ENCODE measurements at places on chromosomes 16 and 17.

DNA sequence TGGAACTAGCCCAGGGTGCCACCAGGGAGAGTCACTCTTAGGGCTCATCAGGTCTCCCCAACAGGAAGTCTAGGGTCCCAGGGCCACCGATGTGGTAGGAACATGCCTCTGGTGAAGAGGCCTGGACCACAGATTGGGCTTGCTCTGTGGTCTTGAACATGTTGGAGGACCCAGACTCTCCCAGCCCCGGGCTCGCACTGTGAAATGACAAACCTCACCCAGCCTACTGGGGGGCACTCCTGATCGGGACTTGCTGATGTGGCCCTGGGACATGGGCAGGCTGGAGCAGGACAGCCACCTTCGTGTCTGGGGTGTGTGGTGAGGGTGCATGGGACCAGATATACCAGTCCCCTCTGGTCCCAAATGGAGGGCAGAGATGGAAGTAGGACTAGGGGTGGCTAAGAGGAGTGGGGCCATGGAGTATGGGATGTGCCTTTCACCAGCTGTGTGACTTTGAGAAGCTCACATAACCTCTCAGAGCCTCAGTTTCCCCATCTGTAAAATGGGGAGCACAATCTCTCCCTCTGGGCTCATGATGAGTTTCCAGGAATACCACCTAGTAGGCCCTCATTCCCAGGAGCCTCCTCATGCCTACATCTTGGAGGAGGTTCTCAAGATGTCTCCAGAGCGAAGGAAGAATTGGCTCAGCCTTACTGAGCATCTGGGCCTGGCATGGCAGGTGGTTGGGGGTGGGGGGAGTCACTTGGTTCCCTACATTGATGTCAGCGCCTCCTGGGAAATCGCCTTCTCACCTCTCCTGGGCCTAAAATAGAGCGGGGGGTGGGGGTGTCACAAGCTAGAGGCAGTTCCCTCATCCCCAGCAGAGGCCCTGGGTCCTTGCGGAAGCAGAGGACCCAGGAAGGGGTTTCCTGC is 1.5 kb upstream of the ADAM11 start:
- DNase-seq = no peak

DNA sequence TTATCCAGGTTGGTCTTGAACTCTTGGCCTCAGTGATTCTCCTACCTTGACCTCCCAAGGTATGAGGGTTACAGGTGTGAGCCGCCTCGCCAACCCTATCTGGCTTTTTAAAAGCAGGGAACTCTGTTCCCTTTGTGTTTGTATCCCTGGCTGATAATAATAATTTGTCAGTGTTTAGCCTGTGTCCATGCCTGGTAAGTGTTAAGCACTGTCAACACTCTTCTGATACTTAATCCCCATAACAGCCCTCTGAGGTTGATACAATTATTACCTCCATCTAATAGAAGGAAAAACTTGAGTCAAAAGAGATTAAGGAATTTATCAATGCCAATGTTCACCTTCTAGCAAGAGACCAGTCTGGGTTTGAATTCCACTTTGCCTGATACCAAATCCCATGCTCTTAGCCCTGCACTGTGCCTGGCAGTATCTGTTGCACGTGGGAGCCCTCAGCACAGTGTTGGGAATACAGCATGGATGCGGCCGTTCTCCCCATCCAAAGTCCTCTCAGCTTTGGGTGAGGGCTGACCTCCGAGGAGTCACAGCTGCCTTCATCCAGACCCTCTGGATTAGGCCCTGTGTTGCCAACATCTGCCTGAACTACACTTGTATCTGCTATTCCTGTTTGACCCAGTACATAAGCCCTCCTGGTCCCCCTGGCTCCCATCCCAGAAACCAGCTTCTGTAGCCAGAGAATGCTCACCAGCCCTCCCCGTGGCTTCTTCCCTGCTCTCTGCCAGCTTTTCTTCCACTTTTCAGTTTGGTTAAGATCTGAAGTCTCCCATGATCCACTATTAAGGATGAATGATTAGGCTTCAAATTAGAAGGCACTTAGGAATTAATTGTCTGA is 335.6 kb upstream of the ASIC2 start:
- DNase-seq = no peak

DNA sequence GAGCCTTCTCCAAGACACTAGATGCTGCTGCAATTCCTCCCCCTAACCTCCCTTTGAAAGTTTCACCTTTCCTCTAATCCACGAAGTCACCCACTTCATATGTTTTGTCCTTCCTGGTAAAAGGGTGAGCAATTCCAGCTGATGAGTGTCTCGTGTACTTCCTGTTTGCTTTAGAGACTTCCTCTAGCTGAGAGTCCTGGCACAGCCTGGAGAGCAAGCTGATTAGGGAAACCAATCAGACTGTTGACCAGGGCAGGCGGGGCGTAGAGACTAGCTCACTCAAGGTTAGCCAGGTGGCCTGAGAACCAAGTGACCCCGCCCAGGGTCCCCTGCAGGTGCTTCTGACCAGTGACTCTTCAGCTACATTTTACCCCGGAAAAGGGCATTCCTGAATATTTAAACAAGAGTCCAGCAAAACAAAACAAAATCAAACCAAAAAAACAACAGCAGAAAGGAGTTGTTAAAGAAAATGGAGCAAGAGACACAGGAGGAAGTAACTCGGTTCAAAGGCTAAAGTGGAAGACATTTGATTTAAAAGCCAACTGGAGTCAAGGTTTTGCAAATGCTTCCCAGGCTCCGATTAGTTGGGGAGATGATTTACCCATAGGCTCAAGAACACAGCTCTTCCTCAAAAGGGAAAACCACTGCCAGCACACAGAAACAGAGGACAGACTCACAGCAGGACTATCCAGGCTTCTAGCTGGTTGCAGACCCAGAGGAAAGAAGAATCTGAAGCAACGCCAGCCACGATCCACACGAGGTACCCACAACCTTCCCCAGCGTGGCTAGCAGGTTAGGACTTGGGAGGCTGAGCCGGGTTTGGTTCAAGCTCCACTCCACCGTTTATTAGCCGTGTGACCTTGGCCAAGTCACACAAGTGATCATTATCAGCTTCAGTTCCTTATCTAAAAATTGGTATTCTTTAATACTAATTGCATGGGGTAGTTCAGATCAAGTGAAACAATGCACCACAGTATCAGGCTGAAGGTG is 13.4 kb downstream of the HSPB9 start:
- DNase-seq = no peak

- DNase-seq = no peak
Observed at GRCh38 chr17:63232565-63233310, 213.4 kb downstream of the CYB561 start.

GRCh38 chr16:21625026-21625425 is 25.6 kb downstream of the METTL9 start:
- no peak for DNase-seq

GRCh38 chr16:65373097-65373496 is 251.2 kb upstream of the CDH11 start:
- peak; percentile 19 for DNase-seq

- no peak for DNase-seq
Observed at GRCh38 chr16:87056551-87056950, 260.6 kb downstream of the C16orf95 start.

DNA sequence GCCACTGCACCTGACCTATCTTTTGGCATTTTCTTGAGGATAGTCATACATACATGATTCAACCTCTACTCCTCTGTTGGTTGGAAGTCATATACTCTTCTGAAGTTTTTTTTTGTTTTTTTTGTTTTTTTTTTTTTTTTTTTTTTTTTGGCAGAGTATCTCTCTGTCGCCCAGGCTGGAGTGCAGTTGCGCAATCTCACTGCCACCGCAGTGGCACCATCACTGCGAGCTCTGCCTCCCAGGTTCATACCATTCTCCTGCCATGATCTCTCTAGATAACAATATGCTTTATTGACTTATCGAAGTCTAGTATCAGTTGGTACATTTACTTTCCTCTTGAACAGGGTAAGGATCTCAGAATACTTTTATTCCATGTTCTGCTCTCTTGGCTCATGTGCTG is 224.2 kb upstream of the WSCD1 start:
- no peak for DNase-seq

- DNase-seq = no peak
Observed at GRCh38 chr16:10076037-10076436, 106.2 kb downstream of the GRIN2A start.

DNA sequence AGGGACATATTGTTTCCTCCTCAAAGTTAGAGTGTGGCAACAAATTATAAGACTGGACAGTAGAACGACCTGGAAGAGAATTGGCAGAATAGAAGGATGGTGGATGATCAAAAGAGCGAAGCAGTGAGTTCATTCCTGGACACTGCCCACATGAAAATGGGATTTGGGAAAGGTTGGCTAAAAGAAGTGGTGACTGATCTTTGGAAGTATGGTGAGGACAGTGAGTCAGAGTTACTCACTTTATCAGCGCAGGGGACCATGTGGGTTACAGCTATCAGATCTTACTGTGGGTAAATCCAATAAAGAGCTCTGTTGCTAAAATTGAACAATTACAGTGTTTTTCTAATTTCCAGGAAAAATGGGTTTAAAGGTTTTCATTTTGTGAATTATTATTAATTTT is 2.7 kb upstream of the TANC2 start:
- no peak for DNase-seq

GRCh38 chr17:79537061-79537460 is 73.8 kb downstream of the RBFOX3 start:
- DNase-seq = no peak

DNA sequence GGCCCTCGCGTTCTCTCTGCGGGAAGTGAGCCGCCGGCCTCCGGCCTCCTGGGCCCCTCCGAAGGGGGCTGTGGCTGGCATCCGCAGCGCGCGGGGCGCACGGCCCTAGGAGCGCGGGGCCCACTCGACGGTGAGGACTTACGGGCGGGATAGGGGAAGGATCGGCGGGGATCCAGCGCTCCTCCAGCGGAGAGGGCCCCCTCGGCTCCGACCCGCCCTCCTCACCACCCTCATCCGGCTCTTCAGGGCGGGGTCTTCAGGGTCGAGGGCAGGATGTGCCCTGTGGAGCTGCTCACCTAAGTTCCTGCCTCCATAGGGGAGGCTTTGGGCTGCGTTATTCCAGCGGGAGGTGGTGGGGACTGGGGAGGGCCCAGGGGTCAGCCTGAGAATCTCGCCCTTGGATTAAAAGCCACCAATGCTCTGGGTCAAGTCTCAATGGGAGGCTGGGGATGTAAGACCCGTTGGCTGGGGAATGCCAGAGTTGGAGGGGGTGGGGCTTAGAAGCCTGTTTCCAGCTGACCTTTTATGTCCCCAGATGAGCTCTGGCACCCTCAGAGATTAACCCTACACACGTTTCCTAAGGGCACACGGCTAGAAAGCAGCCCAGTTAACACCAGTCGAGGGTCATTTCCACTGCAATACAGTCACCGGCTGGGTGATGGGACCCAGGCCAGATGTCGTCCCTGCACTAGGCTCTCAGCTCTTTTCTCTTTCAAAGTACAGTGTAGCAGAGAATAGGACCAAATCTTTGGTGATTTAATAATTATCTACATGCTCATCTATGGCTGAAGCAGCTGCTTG is 13.4 kb downstream of the TBX2 start:
- DNase-seq = peak; percentile 78

Measured in eye (tissue), 1 donor.